Activated T-helper 1 cell treated with anti-CD3 and anti-CD28 coated beads, Interleukin-12 subunit alpha, Interleukin-12 subunit beta, Interleukin-2, Interleukin-4 antibody, amounts not matched to agents 30 ng/mL and 10 ng/mL and 1 ng/mL, durations not matched to agents 14 hours and 24 hours and 36 hours (primary cell): ENCODE measurements at places on chromosomes 13 and 19. TPM values are rescaled to one million over a fixed set of nuclear protein-coding genes. Genes with fewer than 3 reads are reported as not detected.

DNA sequence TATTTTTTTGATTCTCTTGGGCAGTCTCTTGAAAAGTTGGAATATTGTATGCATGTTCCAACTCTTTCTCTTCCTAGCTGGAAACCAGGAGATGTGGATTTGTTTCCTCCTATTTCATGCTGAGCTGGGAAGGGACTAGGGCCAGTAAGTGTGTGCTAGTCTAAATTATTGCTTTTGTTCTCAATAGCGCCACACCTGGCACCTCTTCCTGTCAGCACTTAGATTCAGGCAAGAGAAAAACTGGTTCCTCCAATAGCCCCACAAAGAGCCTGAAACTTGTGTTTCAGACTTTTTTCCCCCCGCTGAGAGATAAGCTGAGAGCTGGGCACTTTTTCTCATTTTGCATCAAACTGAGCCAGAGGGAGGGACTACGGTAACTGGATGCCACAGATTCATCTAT lies 353.4 kb downstream of the OLFM4 start:
- H3K4me1 ChIP-seq, result no peaks in the 10 kb centered on the region
- H3K36me3 ChIP-seq, result no peaks in the 10 kb centered on the region
- no peak for DNase-seq
- H3K27me3 ChIP-seq, result no peaks in the 10 kb centered on the region
- no peak overlapping the region for H3K4me3 ChIP-seq

- no peak overlapping the region for H3K4me3 ChIP-seq
- DNase-seq, result no peak
- H3K27me3 ChIP-seq, result no peaks in the 10 kb centered on the region
- peaks cover 33% of the 10 kb centered on the region for H3K4me1 ChIP-seq
- no peak overlapping the region for H3K27ac ChIP-seq
- peaks cover 20% of the 10 kb centered on the region for H3K36me3 ChIP-seq
These were observed 111.8 kb downstream of the ESD start for GRCh38 chr13:46685006-46685730.

DNA sequence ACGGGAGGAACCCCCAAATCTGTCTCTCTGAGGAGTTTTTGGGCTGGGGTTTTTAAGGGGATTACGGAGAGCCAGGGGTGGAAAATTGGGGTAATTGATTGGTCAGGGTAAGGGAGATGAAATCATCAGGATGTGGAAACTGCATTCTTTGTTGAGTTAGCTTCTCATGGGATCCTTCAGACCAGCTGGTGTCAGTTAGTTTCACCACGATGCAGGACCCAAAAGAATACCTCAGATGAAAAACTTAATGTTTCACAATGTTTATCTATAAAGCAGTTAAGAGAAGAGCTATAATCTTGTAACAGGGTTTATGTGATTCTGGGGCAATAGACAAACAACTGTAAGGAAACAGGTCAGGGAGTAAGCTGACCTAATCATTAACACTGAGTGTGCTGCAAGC lies 230.8 kb downstream of the POU4F1 start:
- H3K4me1 ChIP-seq, result no peaks in the 10 kb centered on the region
- no peaks in the 10 kb centered on the region for H3K36me3 ChIP-seq
- no peak for DNase-seq
- no peaks in the 10 kb centered on the region for H3K27me3 ChIP-seq
- no peak overlapping the region for H3K4me3 ChIP-seq

Gene JSRP1
- 0.34 TPM in 1 of 2 replicates, not detected in the other for total RNA-seq

GRCh38 chr13:78020861-78021260 lies 102.2 kb upstream of the EDNRB start:
- no peak for DNase-seq
- H3K4me3 ChIP-seq, result no peak overlapping the region
- no peaks in the 10 kb centered on the region for H3K36me3 ChIP-seq
- no peak overlapping the region for H3K27ac ChIP-seq
- H3K4me1 ChIP-seq, result peaks cover 10% of the 10 kb centered on the region

- no peak overlapping the region for H3K4me3 ChIP-seq
- DNase-seq, result no peak
- no peaks in the 10 kb centered on the region for H3K27me3 ChIP-seq
- H3K4me1 ChIP-seq, result no peaks in the 10 kb centered on the region
These were observed 45.7 kb upstream of the RNF113B start for GRCh38 chr13:98222816-98223215.

GRCh38 chr13:77373502-77373901 lies 46.6 kb upstream of the MYCBP2 start:
- no peak for DNase-seq
- H3K4me1 ChIP-seq, result no peaks in the 10 kb centered on the region
- no peak overlapping the region for H3K4me3 ChIP-seq

DNA sequence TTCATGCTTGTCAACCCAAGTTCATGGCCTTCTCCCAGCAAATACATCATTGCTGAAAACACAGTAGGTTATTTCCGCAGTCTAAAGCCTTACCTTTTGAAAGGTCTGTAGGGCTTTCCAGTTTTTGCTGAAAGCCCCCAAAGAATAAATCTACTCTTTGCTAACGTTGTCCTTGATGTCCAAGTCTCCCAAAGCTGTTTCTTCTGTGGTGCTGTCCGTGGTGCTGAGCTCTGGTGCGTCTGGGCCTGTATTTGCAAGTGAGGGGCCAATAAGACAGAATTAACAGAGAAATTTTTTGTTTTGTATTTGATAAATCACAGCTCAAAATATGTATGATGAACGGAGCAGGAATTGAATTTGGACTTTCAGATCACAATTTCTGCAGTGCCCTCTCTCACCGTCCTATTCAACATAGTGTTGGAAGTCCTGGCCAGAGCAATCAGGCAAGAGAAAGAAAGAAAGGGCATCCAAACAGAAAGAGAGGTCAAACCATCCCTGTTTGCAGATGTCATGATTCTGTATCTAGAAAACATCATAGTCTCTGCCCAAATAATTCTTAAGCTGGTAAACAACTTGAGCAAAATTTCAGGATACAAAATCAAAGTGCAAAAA lies 9.8 kb upstream of the LGALS16 start:
- H3K36me3 ChIP-seq, result no peaks in the 10 kb centered on the region
- no peaks in the 10 kb centered on the region for H3K4me1 ChIP-seq

Gene FFAR1
- 0.12 and 0.18 TPM in 2 replicates for total RNA-seq

Gene URAD
- total RNA-seq, result not detected in 2 replicates

Gene ZNF296
- 4.3 and 4.7 TPM in 2 replicates for total RNA-seq

DNA sequence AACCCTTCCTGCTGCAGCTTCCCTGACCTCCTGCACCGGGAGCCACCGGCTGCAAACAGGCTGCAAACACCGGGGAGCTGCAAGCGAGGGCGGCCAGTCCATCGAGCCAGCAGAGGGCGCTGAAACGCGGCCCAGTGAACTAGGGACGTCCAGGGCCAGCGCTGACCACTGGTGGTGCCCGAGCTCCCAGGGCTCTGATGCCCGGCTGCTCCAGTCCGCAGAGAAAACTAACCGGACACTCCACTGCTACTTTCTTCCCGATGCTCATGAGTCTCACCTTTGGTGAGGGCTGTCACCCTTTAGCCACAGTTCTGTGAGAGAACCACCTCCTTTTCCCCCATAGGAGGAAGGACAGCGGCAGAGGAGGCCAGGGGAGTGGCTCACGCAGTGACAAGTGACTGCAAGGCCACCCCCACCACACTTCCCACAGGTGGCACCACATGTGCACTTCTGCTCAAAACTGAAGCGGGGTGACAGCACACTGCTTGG lies 82.8 kb upstream of the MTIF3 start:
- DNase-seq, result peak; percentile 6
- no peak overlapping the region for H3K4me3 ChIP-seq
- H3K27me3 ChIP-seq, result no peaks in the 10 kb centered on the region
- H3K36me3 ChIP-seq, result no peaks in the 10 kb centered on the region
- no peak overlapping the region for H3K27ac ChIP-seq

DNA sequence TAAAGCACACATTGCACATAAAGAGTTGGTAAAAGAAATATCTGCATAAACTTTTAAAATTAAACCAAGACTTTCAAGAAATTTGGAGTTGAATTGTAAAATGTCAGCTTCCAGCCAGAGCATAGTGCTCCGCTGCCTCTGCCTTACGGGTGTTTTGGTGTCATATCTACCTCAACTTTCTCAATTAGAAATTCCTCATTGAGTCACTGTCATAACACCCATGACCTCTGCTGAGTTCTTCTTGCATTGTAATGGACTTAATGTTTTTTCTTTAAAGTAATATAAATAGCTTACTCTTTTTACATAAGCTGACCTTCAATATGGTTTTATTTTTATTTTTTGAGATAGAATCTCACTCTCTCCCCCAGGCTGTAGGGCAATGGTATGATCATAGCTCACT lies 551.0 kb upstream of the NBEA start:
- H3K36me3 ChIP-seq, result no peaks in the 10 kb centered on the region
- no peak overlapping the region for H3K27ac ChIP-seq

DNA sequence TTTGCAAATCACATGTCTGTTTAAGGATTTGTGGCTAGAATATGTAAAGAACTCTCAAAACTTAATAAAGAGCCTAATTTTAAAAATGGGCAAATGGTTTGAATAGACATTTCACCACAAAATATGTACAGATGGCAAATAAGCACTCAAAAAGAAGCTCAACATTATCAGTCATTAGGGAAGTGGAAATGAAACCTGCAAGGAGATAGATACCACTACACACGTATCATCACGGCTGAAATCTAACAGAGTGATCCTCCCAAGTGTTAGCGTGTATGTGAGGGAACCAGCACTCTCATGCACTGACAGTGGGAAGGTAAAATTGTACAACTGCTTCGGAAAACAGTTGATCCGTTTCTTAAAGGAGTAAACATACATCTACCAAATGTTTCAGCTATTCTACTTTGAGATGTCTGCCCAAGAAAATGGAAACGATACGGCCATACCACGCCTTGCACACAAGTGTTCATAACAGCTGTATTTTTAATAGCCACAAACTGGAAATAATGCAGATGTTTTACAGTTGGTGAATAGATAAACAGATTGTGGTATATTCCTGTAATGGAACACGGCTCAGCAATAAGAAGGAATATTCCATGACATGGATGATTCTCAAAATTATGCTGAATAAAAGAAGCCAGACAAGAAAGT lies 14.5 kb downstream of the ARHGEF7 start:
- no peak overlapping the region for H3K27ac ChIP-seq
- H3K4me3 ChIP-seq, result no peak overlapping the region
- no peaks in the 10 kb centered on the region for H3K4me1 ChIP-seq
- no peak for DNase-seq
- no peaks in the 10 kb centered on the region for H3K36me3 ChIP-seq
- peaks cover 31% of the 10 kb centered on the region for H3K27me3 ChIP-seq

Gene NR1H2
- total RNA-seq, result 84.3 and 84.8 TPM in 2 replicates

GRCh38 chr13:110993788-110994187 lies 78.9 kb upstream of the ANKRD10 start:
- H3K27ac ChIP-seq, result no peak overlapping the region
- peaks cover 43% of the 10 kb centered on the region for H3K27me3 ChIP-seq
- no peaks in the 10 kb centered on the region for H3K4me1 ChIP-seq
- DNase-seq, result no peak

Gene SYNGR4
- total RNA-seq, result 0.61 TPM in 1 of 2 replicates, not detected in the other

GRCh38 chr13:98664047-98664446 lies 87.1 kb upstream of the STK24 start:
- H3K4me3 ChIP-seq, result no peak overlapping the region
- peaks cover 17% of the 10 kb centered on the region for H3K27me3 ChIP-seq
- no peaks in the 10 kb centered on the region for H3K36me3 ChIP-seq
- peaks cover 15% of the 10 kb centered on the region for H3K4me1 ChIP-seq
- peak overlapping the region; percentile 72 for H3K27ac ChIP-seq
- DNase-seq, result peak; percentile 21

DNA sequence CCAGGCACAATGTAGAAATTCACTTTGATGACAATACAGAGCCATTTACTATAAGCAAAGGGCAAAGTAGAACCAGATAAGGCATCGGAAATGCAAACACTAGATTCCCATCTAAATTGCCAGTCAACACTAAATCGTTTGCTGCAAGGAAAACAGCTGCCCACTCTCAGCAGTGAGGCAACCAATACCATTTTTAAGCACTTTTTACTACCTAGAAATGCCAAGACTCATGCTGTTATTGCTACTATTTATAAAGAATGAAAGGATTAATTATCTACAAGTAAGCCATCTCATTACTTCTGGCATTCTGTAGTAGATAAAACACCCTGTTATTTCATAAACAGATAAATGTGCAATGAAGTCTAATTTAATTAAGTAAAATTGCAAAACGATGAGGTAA lies 422.0 kb downstream of the FGF14 start:
- H3K36me3 ChIP-seq, result no peaks in the 10 kb centered on the region
- no peak for DNase-seq
- H3K27me3 ChIP-seq, result no peaks in the 10 kb centered on the region
- H3K27ac ChIP-seq, result no peak overlapping the region
- no peaks in the 10 kb centered on the region for H3K4me1 ChIP-seq

Gene ZNF667
- total RNA-seq, result 0.05 and 0.07 TPM in 2 replicates

- no peak overlapping the region for H3K4me3 ChIP-seq
- no peaks in the 10 kb centered on the region for H3K27me3 ChIP-seq
- peaks cover 4% of the 10 kb centered on the region for H3K36me3 ChIP-seq
- DNase-seq, result no peak
- no peak overlapping the region for H3K27ac ChIP-seq
- peaks cover 6% of the 10 kb centered on the region for H3K4me1 ChIP-seq
These were observed 72.2 kb downstream of the ATP11A start for GRCh38 chr13:112761701-112762689.

GRCh38 chr19:3469638-3470499 lies 10.5 kb downstream of the SMIM24 start:
- no peaks in the 10 kb centered on the region for H3K36me3 ChIP-seq
- no peak overlapping the region for H3K27ac ChIP-seq
- H3K4me1 ChIP-seq, result no peaks in the 10 kb centered on the region
- no peak for DNase-seq
- H3K27me3 ChIP-seq, result no peaks in the 10 kb centered on the region
- H3K4me3 ChIP-seq, result no peak overlapping the region

DNA sequence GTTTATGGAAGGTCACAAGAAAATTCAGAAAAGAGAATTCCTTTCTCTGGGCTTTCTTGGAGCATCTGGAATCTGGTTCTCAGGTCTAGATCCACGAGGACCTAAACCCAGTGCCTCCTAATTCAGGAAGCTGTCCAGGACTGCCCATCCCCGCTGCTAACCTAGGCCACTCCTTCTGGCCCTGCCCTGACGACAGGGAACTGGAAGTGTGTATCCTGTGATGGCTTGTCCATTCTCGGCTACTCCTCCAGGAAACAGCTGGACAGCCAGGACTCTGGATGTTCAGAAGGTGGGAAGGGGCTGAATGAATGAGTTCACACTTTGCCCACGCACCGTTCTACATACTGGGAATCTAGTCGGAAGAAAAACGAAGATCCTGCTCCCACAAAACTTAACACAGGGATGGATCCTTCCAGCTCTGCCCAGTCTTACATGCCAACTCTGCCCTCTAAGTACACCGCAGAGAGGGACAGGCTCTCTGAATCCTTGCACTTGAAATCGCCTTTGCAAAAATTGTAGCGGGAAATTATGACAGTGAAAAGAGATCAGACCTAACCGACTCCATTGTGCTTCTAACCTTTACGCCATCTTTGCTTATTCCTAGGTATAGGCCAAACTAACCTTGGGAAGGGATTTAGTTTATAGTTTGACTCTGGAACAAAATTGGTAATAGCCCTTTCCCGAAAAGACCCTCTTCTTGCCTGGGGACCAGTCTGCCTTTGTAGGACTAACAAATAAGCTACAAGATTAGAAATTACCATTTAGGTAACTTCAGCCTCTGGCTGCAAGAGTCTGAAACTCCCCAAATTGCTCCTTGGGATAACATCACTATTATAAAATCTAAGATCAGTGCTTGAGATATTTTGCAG lies 1.8 kb downstream of the LSM4 start:
- H3K27me3 ChIP-seq, result no peaks in the 10 kb centered on the region
- H3K4me1 ChIP-seq, result peaks cover 59% of the 10 kb centered on the region
- peak overlapping the region; percentile 95 for H3K4me3 ChIP-seq
- H3K27ac ChIP-seq, result peak overlapping the region; percentile 93
- no peak for DNase-seq

GRCh38 chr19:45152504-45153338 lies 8.1 kb downstream of the NKPD1 start:
- H3K27ac ChIP-seq, result peak overlapping the region; percentile 40
- peaks cover 15% of the 10 kb centered on the region for H3K4me1 ChIP-seq
- peaks cover 23% of the 10 kb centered on the region for H3K27me3 ChIP-seq
